ENCODE measurements at places on chromosomes 6 and 20.
A peak's percentile ranks its signal among the peaks of the same experiment; 100 is the strongest.

- no peak for DNase-seq
Observed at GRCh38 chr20:17914957-17915356, 53.6 kb downstream of the SNX5 start.

GRCh38 chr6:100258752-100259151 lies 206.0 kb downstream of the SIM1 start:
- no peak for DNase-seq

DNA sequence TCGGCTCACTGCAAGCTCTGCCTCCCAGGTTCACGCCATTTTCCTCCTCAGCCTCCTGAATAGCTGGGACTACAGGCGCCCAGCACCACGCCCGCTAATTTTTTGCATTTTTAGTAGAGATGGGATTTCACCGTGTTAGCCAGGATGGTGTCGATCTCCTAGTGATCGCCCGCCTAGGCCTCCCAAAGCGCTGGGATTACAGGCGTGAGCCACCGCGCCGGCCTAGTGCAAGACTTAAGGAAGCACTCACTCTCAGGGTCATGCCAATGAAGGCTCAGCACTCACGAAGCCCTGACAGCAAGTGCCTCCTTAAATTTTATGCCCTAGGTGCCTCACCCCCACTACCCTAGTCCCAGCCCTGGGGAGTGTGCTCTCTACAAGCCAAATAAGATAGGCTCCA lies 4.7 kb upstream of the DOK5 start:
- DNase-seq, result no peak

- DNase-seq, result no peak
Observed at GRCh38 chr20:33433465-33434234, 9.9 kb downstream of the SNTA1 start.

DNA sequence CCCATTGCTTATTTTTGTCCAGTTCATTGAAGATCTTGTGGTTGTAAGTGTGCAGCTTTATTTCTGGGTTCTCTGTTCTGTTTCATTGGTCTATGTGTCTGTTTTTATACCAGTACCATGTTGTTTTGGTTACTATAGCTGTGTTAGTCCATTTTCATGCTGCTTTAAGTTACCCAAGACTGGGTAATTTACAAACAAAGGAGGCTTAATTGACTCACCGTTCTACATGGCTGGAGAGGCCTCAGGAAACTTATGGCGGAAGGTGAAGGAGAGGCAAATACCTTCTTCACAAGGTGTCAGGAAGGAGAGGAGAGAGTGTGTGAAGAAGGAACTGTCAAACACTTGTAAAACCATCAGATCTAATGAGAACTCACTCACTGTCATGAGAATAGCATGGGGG lies 29.9 kb upstream of the FERMT1 start:
- no peak for DNase-seq

GRCh38 chr20:22305381-22305780 lies 279.0 kb downstream of the FOXA2 start:
- no peak for DNase-seq

DNA sequence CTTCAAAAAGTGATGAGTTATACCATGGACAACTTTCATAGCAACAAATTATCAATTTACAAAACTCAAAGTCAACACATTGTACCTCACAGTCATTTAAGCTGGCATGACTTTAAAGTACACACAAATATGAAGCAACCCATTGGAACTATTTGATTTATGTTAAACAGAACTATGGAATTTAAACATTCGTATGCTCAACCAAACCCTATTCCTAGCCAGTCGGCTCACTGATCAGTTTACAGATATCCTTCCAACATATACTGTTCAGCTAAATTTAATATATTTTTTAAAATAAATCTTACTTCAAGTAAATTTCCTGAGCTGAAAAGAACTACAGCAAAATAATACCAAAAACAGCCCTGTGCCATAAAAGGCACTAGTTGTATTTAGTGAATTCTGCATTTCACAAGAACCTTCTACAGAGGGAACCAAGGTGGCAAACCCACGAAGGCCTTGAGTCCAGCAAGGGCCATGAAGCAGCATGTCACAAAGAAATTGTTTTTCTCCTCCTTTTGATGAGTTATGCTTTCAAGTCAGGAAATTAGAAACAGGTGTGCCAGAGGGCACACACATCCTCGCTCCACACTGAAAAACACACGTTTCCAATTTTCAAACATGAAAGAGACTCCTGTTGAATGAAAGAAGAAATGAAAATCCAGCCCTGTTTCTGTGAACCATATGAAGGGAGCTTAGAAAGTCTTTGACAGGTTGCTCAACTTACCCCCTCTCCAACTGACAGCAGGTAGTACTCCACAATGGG lies 122.8 kb downstream of the TASP1 start:
- DNase-seq, result no peak

GRCh38 chr6:39231521-39232243 lies 2.4 kb upstream of the KCNK5 start:
- no peak for DNase-seq

GRCh38 chr20:58598211-58599015 lies 52.7 kb upstream of the STX16 start:
- DNase-seq, result no peak

DNA sequence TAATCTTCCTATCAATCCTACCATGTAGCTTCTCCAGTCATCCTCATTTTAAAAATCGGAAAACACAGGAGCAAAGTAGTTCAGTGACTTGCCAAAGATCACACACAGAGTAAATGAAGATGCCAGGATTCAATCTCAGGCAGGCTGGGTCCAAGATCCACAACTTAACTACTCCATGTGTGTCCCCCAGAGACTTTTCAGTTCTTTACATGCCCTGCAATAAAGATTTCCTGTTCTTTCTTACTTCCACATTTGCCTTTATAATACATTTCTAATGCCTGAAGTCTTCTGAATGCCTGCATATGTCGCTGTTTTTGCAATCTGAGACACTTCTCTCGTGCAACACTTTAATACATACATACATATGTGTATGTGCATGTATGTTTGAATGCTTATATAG lies 121.7 kb upstream of the MARCKS start:
- DNase-seq, result no peak

- no peak for DNase-seq
Observed at GRCh38 chr6:129252377-129253071, 369.6 kb downstream of the LAMA2 start.

GRCh38 chr20:57680131-57680716 lies 29.6 kb downstream of the PMEPA1 start:
- no peak for DNase-seq

DNA sequence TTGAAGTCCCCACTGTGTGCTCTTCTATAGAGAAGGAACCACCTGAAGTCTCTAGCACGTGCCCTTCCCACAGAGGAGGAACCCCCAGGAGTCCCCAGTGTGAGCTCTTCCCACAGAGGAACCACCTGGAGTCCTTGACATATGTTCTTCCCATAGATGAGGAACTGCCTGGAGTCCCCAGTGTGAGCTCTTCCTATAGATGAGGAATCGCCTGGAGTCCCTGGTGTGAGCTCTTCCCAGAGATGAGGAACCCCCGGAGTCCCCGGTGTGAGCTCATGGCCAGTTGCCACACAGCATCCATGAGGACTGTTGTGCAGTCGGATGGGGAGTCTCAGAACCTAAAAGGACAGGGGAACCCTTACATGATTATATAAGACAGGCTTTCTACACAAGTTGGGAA lies 158.1 kb upstream of the THBS2 start:
- DNase-seq, result no peak

- DNase-seq, result no peak
Observed at GRCh38 chr20:58711266-58712051, 18.9 kb downstream of the NPEPL1 start.

GRCh38 chr20:3339076-3339475 lies 68.4 kb downstream of the DNAAF9 start:
- DNase-seq, result no peak

GRCh38 chr6:42402184-42402583 lies 49.5 kb downstream of the TRERF1 start:
- DNase-seq, result peak; percentile 48

GRCh38 chr6:74280130-74280692 lies 584.2 kb downstream of the CD109 start:
- no peak for DNase-seq

GRCh38 chr6:31736768-31737314 lies 511 bp upstream of the CLIC1 start:
- no peak for DNase-seq

DNA sequence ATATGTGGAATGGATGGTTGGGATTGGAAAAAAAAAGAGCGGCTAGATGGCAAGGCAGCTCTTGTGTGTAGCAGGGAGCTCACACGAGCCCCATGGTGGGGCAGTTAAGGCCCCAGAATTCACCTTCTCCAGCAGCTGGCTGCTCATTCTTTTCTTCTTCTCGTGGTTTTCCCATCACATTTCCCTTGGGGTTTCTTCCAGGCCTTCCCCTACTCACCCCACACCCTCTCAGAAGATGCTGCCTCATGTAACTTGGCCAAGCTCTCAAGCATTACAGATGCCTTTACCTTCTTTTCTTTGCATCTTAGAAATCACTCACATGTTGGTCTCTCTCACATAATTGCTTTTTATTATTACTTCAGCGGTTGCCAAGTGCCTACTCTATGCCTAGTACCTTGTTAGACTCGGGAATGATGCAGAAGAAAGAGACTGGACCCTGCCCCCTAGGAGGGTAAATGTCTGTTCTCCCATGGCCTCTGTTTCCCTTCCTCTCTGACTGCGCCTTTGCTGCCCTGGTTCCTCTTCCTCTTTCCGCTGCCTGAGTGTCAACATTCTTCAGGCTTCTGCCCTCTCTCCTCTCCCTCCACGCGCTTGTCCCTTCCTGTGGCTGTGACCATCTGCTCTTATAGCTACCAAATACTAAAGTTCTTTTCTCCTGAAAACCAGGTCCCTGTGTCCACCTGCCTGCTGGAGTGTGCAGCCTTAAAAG lies 28.6 kb downstream of the PPARD start:
- DNase-seq, result no peak

GRCh38 chr20:24588725-24589340 lies 119.4 kb downstream of the SYNDIG1 start:
- DNase-seq, result no peak

DNA sequence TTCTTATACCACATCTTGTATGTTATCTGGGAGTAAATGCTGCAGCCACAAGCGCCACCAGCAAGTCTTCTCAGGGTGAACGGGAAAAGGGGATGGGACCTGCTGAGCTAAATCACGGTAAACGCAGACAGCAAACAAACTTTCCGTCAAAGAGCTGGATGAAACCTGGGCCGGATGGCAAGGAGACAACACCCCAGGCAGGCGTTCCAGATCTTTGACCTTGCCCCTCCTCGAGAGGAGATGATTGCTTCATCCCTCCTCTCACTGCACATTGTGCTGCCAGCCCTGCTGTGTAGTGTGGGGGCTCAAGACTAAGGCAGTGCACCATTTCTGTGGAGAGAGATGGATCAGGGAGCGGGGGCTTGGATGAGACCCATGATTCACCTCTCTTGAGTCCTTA lies 9.8 kb downstream of the RAET1E start:
- DNase-seq, result no peak

DNA sequence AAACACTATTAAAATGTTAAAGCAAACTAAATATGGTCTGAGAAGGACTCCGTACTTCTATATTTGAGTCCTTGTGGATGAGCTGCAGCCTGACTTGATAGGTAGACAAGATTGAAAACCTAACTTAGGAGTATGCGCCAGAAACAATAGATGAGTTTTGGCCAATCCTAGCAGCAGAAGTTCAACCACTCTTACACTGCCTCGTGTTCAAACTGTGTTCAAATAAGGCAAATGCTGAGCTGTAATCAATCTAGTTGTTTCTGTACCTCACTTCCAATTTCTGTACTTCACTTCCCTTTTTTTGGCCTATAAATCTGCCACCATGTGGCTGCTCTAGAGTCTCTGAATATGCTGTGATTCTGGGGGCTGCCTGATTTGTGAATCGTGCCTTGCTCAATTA lies 13.2 kb upstream of the SERINC1 start:
- no peak for DNase-seq

GRCh38 chr20:20369250-20370093 lies 1.6 kb downstream of the INSM1 start:
- no peak for DNase-seq

DNA sequence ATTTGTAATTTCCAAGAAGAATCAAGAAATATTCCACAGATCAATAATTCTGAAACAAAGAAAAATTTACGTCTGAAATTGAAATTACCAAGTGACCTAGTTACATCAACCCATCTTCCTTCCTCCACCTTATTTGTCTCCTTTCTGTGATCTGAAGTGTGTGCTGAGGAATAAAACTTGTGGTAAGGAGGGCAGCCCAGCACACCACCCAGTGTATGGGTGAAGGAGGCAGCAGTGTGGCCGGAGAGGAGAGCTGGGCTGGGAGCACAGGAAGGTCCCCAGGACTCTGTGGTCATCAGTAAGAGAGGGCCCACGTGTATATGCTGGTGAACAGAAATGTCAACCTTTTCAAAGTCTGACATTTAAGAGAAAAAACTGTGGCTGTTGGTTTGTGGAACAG lies 11.3 kb upstream of the CCR6 start:
- no peak for DNase-seq

DNA sequence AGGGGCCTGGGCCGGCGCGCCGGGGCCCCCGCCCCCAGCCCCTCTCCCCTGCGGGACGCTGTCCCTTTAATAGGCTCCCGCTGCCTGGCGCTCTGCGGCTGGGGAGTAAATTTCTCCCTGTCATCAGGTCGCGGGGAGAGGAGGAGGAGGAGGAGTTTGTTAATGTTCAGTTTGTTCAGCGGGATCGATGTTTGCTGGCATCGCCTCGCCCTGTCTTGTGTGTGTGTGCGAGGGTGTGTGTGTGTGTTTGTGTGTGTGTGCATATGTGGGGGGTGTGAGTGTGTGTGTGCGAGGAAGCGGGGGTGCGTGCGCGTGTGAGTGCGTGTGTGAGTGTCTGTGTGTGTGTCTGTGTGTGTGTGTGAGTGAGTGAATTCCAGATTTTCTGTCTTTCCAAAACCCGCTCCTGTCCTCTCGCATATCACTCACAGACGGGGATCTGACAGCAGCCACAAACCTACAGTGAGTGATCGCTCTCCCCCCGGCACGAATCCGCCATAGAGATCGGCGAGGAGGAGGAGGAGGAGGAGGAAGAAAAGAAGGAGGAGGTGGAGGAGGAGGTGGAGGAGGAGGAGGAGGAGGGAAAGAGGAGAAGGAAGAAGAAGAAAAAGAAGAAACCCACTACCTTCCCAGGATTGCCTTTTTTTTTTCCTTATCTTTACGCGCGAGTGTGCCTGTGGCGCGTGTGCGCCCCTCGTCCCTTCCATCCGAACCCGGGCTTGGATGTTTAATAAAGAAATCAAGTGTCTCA lies at the start of gene TSHZ2:
Gene TSHZ2 (plus strand): TSS at position 169 of the 748 bp plus-strand sequence. CDS start 936 bp downstream, outside the sequence.
- peak; percentile 19 for DNase-seq
